Umbilical cord (tissue), 2 donors: ENCODE measurements at places on chromosomes 16 and 17.

DNA sequence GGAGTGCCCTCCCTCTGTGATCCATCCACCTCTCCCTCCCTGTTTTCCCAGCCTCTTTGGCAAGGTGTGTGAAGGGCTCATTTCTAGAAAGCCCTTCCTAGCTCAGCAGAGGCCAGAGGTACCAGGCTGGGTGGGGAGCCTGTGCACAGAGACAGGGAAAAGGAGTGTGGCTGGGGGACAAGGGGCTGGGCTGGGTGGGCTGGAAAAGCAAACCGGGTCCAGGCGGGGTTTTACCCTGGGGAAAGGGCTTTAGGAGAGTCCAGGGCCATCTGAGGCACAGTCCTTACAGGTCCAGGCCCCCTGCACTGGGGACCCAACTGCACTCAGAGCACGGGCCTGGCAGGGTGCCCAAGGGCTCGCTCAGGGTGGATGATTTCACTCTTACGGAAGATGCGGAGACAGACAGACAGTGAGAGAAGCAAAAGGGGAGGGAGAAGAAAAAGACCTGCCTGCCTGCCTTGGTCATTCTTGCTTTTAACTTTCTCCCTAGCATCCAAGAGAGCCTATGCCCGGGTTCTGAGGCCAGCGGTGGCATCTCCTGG, 7.0 kb downstream of the CRHR1 start:
- no peak for DNase-seq

- no peak for DNase-seq
These were observed 288.9 kb upstream of the CDH11 start for GRCh38 chr16:65410801-65411200.

DNA sequence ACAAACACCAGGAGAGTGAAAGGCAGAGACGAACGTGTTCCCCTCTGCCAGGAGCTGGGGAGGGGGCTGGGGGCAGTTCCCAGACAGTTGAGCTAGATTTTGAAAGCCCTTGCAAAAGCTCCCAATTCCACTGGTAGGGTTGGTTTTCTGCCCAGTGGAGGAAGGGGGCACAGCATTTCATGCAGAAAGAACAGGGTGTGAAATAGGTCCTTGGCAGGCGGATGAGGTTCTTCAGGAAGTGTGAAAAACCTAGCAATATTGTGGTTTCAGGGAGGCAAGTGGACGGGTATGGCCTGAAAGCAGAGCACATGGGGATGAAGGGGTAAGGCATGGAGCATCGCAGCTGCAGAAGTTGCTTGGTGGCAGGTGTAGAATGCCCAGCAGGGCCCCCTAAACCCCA, 248.3 kb downstream of the KATNIP start:
- no peak for DNase-seq

DNA sequence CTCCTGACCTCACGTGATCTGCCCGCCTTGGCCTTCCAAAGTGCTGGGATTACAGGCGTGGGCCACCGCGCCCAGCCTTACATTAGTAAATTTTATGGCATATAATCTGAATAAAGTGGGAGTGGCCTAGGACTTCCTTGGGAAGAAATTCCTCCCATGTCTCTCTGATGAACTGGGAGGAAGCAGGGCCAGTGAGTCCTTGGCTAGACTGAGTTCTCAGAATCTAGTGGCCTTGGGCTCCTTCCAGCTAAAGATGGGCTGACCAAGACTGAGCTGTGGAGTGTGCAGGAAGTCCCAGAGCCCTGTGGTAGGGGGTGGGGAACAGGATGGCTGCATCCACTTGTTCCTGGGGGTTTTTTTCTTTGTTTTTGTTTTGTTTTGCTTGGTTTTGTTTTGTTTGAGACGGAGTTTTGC, 10.0 kb upstream of the NAGLU start:
- DNase-seq = no peak

- DNase-seq = no peak
These were observed 1.2 kb downstream of the TRIM65 start for GRCh38 chr17:75895370-75896155.

- DNase-seq = peak; percentile 50
These were observed 47.3 kb upstream of the TBX2 start for GRCh38 chr17:61352408-61352770.

GRCh38 chr16:23141959-23142740, 7.1 kb downstream of the USP31 start:
- DNase-seq = peak; percentile 78

GRCh38 chr16:80346111-80346632, 194.6 kb upstream of the DYNLRB2 start:
- no peak for DNase-seq

DNA sequence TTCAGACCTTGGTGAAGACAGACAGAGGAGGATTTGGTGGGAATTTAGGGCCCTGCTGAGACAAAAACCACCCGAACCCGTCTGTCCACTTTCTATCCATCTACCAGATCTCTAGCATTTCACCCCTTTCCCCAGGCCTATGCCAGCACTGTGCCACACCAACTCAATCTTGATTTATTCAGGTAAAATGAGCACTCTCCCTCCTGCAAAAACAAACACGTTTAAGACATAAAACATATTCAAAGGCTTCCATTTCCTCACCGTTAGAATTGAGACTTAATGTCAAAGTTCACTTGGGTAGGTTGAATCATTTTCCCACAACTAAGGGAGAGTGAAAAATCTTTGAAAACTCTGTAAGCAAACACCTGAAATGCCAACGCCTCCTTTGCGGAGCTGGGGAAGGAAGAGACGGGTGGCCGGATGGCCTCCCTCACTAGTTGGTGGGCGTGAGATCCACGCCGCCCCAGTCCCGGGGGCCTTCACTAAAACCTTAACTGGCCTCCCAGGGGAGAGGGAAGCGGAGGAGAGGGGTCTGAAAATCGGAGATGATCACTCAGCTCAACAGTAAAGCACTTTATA, 862 bp downstream of the DCAKD start:
- DNase-seq = peak; percentile 54

GRCh38 chr17:67555855-67556254, 161.9 kb upstream of the NOL11 start:
- DNase-seq = no peak

DNA sequence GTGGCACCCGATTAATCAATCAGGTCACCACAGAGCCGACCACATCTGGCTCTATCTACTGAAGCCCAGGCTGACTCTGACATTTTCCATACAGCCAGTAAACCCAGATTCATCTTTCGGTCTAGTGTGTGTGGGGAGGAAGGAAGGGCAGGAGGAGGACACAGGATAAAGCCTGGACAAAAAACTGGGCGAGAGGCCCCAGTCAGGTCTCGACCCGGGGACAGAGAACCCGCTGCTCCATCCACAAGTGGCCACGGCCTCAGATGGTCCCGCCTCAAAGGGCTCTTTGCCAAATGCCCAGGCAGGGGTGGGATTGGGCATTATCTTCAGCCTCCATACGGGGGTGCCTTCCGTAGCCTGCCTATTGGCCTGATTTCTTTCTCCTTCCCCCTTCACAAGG, 7.8 kb downstream of the ABR start:
- DNase-seq = no peak

DNA sequence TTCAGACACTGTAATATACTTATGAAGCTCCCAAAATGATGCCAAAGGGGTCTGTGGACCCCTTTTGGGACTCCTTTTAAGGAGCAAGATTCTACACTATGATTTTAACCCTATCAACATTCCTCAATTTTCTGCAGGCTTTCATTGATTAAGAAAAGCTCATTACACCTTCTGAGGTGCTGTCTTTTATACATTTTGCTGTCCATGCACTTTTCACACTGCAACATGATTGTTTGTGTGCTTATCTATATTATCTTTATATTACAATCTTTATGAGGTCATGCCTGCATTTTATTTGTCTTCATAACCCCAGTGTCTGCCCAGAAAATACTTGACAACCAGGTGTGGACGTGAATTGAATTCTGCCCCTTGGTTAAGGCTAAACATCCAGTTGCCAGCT, 482.6 kb upstream of the ZFHX3 start:
- DNase-seq = no peak

- no peak for DNase-seq
These were observed 58.7 kb upstream of the DLX4 start for GRCh38 chr17:49910094-49910857.

- no peak for DNase-seq
These were observed 4.8 kb downstream of the XYLT2 start for GRCh38 chr17:50350733-50351132.

DNA sequence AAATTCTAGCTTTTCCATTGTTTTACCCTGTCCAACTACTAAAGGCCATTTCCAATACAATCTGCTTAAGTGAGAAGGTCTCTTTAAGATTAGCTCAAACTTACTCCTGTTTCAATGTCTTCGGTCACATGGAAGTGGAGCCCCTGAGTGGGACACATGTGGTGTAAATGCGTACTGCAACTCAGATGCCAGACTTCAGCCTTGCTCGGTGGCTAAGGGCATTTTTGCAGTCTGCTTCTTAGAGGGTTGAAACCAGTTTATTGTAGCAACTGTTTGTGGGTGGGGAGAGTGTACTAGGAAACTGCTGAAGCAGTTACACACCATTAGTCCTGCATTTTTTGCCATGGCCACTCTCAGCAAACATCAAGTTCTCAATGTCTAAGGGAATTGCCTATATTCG, 140.6 kb downstream of the PARN start:
- DNase-seq = peak; percentile 49

DNA sequence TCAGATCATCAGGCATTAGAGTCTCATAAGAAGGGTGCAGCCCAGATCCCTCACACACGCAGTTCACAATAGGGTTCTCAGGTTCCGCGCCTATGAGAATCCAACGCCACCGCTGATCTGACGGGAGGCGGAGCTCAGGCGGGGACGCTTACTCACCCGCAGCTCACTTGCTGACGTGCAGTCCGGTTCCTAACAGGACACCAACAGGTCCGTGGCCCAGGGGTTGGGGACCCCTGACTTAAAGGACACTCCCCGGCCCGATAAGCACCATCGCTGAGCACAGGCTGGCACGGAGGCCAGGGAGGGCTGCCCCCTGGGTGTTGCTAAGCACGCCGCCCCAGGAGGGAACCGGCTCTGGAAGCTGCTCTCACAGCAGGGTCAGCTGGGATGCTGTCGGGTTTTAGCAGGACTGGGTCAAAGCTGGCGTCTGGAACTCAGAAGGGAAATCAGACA, 30.1 kb upstream of the BAHCC1 start:
- DNase-seq = peak; percentile 66

DNA sequence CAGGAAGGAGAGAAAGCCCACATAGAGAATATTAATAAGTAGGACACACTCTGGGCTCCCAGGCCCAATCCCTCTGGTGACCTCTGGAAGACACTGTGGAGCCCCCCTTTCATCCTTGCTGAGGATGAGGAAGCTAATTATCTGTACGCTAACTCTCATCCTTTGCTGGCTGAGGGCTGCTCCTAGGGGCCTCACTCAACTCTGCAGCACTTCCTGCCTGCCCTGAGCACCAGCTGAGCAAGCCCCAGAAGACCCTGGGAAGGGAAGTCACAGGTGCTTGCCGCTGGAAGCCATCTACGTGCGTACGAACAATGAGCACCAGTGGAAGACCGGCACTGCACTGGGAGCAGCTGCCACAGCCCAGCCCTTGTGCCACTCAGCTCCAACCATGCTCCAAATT, 145.8 kb upstream of the CDH5 start:
- DNase-seq = no peak
